ENCODE measurements at places on chromosomes 2 and 18.

GRCh38 chr2:62186156-62186905 lies 9.6 kb upstream of the B3GNT2 start:
- no peak for DNase-seq

- no peak for DNase-seq
Observed at GRCh38 chr2:190493095-190493494, 41.4 kb downstream of the NEMP2 start.

- no peak for DNase-seq
Observed at GRCh38 chr2:122096761-122097160, 341.3 kb downstream of the TSN start.

GRCh38 chr2:146523196-146523595 lies 1321.6 kb upstream of the ACVR2A start:
- DNase-seq: no peak

- no peak for DNase-seq
Observed at GRCh38 chr2:170145191-170145590, 32.8 kb upstream of the MYO3B start.

DNA sequence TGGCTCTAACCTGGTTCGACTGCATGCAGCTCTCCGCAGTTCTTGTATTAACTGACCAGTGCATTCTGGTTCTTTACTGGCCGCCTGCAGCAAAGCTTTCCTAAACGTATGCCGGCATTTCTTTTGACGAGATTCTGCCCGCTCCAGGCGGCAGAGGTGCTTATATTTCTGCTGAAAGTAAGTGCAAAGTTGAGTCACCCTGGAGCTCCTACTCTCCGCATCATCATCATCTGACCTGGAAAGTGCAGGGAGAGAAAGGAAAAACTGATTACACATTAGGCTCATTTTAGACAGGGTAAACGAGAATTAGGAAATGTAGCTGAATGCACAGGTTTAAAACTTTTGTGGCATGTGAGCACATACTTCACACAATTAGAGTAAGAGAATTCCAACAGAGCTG lies 57.9 kb downstream of the INO80D start:
- DNase-seq: no peak

GRCh38 chr2:67581751-67582150 lies 184.6 kb downstream of the ETAA1 start:
- DNase-seq: no peak

DNA sequence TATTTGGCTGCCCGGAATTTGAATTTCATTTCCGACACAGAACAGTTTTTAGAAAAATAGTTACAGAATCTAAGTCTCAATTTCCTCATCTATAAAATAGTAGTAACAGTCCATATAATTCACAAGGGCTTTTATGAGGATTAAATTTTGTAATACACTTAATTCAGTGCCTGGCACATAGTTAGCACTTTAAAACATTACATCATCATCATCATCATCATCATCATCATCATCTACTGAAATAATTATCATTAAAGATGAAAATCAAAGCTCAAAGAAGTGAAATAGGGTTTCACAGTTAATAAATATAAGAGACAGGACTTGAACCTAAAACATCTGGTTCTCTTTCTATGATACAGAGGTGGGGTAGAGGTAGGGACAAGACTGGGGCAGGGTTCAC lies 13.2 kb downstream of the HEATR5B start:
- no peak for DNase-seq
